ENCODE measurements at places on chromosomes 3 and 15.
A peak's percentile ranks its signal among the peaks of the same experiment; 100 is the strongest.

DNA sequence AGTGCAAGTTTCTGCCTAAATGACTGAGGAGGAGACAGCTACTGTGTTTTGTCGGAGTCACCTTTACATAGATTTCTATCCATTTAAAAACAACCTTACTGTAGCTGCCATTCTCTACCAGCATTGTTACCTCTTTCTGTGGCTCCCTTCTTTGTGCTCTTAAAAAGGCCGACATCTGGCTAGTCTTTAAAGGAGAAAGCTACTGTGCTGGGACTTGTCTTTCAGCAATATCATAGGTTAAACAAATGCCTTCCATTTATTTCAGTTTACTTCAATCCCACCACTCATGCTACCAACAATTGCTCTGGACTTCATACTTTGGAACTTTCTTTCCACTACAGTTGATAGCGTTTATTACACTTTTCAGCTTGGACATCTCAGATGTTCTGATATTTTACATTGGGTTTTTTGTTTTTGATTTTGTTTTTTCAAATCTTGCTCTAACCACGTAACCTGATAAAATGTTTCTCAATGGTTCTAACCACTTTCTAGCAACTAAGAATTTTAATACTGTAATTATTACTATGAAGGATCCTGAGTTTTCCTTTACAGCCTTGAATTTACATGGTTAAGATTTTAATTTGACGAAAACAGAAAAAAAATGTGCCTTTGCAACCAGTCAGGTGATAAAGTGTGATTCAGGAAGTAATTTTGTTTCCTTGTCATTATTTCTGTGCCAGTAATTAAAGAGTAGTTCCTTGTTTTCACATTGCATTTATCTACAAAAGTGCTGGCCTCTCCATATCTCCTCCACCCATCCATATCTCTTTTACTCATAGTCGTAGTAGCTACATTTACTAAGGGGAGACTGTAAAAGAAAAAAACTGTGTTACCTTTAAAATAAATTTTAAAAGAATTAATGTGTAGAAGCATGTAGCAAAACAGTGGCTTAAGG lies 1.3 kb upstream of the CBLB start:
- no peak for DNase-seq

GRCh38 chr15:77473328-77473727 lies 52.6 kb downstream of the HMG20A start:
- no peak for DNase-seq

- DNase-seq = no peak
Observed at GRCh38 chr3:171890398-171890797, 47.2 kb downstream of the TMEM212 start.

DNA sequence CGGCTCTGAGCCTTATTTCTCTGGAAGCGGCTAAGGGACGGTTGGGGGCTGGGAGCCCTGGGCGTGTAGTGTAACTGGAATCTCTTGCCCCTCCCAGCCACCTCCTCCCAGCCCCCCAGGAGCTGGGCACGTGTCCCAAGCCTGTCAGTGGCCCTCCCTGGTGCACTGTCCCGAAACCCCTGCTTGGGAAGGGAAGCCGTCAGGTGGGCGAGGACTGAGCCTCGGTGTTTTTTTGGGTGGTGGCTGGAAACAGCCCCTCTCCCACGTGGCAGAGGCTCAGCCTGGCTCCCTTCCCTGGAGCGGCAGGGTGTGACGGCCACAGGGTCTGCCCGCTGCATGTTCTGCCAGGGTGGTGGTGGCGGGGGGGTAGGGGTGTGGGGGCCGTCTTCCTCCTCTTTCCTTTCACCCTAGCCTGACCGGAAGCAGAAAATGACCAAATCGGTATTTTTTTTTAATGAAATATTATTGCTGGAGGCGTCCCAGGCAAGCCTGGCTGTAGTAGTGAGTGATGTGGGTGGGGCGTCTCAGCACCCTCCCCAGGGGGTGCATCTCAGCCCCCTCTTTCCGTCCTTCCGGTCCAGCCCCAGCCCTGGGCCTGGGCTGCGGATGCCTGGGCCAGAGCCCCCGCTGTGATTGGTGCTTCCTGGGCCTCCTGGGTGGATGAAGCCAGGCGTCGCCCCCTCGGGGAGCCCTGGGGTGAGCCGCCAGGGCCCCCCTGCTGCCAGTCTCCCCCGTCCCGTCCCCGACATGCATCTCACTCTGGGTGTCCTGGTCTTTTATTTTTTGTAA lies 58.8 kb upstream of the GOLGA8A start:
- no peak for DNase-seq

DNA sequence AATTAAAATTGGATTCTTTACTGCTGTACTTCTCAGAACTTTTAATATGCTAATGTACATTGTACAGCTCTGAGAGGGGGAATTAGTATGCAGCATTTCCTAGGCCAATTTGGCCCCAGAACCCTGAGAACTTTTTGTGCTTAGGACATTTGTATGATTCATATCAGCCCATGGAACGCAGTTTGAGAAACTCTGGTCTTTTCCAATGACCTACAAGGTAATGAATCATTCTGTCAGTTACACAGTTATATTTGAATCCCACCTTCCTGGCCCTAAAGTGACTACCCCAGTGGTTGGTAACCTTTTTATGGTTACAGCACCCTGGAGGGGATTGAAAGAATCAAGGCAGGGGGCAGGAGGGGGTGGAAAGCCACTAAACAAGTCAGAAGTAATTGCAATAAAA lies 25.6 kb upstream of the KBTBD12 start:
- peak; percentile 45 for DNase-seq

- no peak for DNase-seq
Observed at GRCh38 chr3:195040094-195040493, 230.9 kb downstream of the XXYLT1 start.

DNA sequence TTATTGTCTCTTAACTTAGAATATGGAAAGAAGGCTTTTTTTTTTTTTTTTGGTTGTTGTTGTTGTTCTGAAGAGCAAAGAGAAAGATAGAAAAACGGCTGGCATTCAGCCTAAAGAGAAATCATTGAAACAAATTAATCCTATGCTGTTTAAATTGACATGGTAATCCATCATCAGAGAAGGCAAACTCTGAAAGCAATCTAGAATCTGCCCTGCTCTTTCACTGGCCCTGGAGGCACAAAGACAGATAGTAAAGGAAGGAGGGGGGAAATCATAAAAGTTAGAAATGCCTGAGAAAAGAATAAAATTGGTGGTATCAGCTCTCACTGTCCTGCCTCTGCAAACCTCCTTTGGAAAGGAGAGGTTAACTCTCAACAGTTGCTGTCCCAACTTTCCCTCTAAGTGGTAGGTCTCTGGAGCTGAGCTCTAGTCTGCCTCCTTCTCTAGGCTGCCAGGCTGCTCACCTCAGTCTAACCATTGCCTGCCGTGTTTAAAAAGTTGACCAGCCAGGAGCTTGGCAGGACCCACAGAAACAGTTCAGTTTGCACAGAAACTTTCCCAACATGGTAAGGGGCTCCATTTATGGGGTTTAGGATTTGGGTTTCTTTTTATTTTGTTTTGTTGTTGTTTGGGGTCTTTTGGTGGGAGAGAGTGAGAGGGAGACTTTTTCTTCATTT lies 13.4 kb upstream of the NR2F2 start:
- DNase-seq = no peak

- no peak for DNase-seq
Observed at GRCh38 chr15:25243800-25244097, 195.1 kb downstream of the UBE3A start.

DNA sequence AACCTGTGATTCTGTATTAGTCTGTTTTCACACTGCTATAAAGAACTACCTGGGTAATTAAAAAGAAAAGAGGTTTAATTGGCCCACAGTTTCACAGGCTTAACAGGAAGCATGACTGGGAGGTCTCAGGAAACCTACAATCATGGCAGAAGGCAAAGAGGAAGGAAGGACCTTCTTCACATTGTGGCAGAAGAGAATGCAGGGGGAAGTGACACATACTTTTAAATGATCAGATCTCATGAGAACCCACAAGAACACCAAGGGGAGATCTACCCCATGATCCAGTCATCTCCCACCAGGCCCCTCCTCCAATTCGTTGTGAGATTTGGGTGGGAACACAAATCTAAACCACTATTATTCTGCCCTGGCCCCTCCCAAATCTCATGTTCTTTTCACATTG lies 6.1 kb downstream of the ZKSCAN7 start:
- no peak for DNase-seq

GRCh38 chr3:50168791-50169190 lies 13.7 kb downstream of the SEMA3F start:
- no peak for DNase-seq

DNA sequence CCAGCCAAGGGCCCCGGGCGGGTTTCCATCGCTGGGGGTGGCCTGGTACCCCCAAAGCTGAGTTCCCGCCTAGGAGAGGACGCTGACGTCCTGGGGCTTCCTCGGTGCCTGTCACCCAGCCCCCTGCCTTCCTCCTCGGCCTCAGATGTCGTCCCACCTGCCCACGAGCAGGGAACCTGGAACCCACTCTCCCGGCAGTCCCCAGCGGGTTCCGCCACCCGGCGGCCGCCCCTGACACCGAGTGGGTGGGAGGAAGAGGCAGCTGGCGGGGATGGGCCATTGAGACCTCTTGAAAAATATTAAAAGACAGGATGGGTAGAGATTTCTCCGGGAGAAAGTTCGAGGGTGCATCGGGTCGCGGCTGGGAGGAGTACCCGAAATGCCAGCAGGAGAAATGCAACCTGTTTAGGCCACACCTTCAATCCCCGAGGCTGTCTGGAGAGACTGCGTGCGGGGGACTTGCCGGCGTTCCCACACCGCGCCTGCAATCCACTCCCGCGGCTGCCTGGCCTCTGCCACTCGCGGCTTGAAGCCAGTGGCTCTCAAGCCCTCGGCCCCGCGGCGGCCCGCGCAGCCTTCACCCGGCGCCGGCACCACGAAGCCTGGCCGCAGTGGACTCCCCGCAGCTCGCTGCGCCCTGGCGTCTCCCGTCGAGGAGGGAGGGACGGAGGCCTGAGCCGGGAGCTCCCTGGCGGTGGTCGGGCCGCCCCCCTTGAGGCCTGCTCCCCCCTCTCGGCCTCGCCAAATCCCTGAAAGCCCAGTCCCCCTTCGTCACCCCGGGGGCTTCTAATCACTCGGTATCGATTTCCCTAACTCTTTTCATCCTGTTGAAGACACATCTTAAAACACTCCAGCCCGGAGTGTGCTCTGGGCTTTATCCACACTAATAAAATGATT lies 8.6 kb upstream of the NR2F2 start:
- DNase-seq = no peak

GRCh38 chr3:25940935-25941334 lies 151.0 kb downstream of the OXSM start:
- DNase-seq = no peak

- DNase-seq = peak; percentile 73
Observed at GRCh38 chr15:94164202-94164807, 67.1 kb upstream of the MCTP2 start.

DNA sequence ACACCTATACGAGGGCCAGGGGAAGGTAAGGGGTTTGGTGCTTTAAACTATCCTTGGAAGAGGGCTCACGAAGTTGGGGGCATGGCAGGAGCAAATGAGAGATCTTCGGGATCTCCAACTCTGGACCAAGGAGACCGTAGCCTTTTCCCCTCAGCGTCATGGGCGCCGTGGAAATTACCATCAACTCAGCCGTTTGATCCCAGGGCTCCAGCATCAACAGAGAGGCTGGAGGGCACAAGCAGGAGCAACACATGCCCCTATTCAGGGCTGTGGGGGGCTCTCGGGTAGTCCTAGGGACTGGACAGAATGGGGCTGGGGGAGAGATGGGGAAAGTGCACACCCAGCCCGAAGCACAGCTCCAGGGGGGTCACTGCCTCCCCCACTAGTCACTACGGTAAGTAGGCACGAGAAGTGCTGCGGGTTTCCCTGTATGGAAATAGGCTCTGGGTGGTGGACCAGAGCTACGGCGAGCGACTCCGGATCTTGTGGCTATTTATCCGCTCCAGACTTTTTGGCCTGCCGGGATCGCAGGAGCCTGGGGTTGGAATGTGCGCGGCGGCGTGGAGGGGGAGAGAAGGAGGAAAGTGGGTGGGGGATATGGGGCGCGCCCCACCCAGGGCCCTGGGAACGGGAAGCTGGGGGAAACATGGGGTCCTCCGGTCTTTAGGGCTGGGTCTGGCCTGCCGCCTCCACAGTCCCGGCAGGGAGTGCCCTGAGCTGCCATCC lies 539 bp upstream of the LAMB2 start:
- peak; percentile 92 for DNase-seq

DNA sequence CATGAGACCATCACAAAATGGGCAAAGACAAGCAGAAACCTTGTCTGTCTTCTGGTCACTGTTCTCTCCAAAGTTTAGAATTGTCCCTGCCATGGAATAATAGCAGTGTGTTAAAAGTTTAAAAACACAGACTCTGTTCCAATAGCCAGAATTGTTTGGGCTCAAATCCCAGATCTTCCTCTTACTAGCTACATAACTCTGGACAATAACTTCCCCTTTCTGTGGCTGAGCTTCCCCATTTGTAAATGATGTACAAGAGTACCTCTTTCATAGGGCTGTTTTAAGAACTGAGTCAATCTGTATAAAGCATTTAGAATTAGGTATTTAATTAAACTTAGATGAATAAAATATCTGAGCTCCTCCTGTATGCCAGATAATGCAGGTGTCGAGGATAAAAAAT lies 623.0 kb downstream of the NTRK3 start:
- DNase-seq = no peak

DNA sequence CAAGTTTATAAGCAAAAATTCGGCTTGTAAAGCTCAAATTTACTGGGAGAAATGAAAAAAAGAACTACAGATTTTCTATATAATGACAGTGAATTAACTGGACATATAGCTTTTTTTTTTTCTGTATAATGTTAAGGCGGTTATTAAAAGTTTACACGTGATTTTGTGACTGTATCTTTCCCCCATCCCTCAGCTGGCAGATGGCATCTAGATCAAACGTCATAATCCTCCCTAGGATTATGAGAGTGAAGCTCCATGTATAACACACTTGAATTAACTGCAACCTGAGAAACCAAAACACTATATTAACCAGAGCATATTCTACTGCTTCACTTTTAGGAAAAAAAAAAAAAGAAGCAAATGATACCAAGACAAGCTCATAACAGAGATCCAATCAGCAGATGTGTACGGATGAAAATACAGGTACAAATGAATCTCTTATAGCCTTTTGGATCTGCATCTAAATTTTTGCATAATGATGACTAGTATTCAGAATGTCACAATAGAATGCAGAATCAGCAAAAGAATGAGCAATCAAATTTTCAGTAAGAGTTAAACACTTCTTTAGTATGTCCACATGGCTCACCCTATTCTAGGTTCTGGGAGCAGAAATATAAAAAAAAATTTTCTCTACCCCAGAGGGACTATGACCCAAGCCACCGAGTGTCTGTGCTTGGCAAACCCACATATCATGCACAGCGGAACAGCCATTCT lies 12.4 kb downstream of the MOBP start:
- no peak for DNase-seq

DNA sequence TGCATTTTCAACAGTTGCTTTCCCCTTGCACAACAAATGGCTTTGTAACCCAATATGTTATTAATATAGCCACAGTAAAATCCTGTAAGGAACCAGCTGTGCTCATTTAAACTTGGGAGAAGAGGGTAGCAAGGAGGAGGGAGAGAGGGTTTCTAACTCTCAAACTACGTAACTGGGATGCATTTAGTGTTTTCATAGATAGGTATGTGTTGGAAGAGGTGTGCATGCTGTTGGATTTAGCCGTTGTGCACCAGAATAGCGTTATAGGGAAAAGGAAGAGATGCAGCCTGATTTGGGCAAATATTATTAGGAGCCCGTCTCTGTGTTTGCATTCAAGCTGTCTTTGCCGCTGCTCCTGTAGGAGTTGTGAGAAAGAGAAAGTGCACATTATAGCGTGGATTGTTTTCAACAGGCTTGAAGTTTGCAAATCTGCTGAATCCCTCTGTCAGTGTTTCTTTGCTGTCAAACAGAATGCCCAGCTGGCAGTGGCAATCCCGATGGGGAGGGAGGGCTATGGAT lies 39.4 kb downstream of the ARPP21 start:
- DNase-seq = no peak

GRCh38 chr3:191372122-191372521 lies 41.8 kb upstream of the UTS2B start:
- DNase-seq = no peak

Data from fibroblast of skin of right quadriceps (primary cell).